Posterior vena cava (tissue), 2 donors: ENCODE measurements at places on chromosomes 12 and 14. TPM values are rescaled to one million over a fixed set of nuclear protein-coding genes. Genes with fewer than 3 reads are reported as not detected.

- no peak for DNase-seq
These were observed 163.6 kb downstream of the RIMBP2 start for GRCh38 chr12:130552483-130552996.

PLA2G1B gene
- total RNA-seq: 2.0 TPM

GRCh38 chr14:103488960-103489359 is 33.7 kb downstream of the CKB start:
- no peak for DNase-seq

GRCh38 chr12:116482179-116482578 is 77.0 kb upstream of the MAP1LC3B2 start:
- DNase-seq: no peak

DNA sequence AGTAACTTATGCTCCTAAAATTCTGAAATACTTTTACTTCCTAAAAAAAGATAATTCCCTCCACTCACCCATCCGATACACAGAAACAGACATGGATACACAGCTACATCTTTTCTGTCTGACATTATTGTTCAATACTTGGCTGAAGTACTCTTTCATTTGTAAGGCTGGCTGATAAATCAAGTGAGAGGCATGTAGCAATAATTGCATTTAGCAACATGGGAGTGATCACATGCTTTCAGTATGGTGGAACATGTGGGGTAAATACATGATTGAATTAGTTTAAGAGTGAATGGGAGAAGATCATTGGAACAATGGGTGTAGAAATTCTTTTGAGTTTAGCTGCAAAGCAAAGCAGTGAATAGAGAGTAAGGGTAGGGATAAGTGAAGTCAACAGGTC is 25.6 kb downstream of the PTPRQ start:
- no peak for DNase-seq

DNA sequence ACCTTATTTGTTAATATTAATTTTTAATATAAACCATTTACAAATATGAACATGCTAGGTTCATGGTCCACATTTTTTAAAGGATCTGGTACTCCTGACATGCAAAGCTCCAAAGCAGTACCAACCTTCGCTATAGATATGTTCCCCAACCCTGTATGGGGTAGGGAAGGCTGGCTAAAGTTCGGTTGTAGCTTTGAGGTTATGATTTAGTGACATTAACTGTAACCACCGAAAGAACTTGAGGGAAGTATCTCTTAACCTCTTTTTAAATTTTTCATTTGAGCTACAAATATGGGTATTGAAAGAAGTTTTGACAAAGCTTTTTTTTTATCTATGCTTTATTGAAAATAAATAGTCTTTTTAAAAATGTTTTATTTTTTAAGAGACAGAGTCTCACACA is 115.5 kb downstream of the DYRK2 start:
- DNase-seq: no peak

P3H3 gene
- 37.7 TPM for total RNA-seq

GRCh38 chr12:3436461-3437065 is 54.4 kb upstream of the PRMT8 start:
- no peak for DNase-seq

GRCh38 chr12:6323340-6323994 is 13.0 kb downstream of the PLEKHG6 start:
- no peak for DNase-seq

DNA sequence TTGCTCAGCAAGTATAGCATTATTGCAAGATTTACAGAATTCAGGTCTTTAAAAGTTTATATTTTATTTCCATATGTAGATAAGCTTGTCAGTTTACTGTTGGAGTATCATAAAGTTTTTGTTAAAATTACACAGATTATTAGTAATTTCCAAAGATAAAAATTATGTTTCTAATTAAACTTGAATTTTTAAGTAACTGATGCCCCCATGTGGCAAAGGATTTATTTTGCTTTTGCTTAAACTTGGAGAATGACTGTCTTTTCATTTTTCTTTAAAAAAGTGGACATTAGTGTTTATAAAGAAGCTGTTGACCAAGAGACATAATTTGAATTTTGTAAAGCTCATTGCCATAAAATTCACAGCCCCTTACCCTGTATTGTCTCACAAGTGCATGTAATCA is 45.8 kb downstream of the ETNK1 start:
- DNase-seq: no peak

GRCh38 chr12:67714648-67715047 is 66.1 kb downstream of the DYRK2 start:
- DNase-seq: no peak

DNA sequence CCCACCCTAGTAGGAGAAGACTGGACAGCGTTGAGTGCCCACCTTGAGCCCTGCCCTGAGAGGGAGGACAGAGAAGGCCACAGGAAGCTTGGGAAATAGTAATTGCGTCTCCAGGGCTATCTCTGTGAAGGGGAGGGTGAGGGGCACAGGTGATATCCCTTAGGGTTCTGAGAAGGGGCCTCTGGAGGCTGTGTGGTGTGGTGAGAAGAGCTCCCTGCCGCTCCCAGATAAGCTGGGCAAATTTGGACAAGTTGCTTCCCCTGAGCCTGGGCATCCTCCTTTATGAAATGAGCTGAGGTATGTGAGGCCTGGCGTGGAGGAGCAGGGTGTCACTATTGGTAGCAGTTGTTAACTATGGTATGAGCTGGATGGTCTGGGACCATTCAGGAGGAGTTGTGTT is 23.5 kb upstream of the LRP1-AS start:
- DNase-seq: no peak

SELPLG gene
- total RNA-seq: 5.1 TPM

DNA sequence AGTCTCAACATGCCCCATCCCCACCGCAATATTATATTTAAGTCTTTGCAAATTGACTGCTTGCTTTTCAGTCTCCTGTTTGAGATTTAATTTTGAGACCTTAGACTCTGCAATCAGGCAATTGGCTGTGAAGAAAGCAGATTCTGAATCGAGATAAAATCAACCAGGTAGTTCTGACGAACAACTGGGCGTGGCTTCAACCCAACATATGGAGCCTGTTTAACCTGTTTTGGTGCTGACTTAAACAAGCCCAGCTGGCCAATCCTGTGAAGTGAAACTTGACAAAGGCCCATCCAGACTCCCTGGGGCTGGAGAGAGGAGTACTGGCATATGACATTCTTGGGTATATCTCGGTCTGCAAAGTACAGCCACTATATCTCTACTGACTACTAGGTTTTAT is 9.8 kb upstream of the CIPC start:
- no peak for DNase-seq

GRCh38 chr14:73261520-73262426 is 24.5 kb downstream of the PAPLN start:
- peak; percentile 74 for DNase-seq

DNA sequence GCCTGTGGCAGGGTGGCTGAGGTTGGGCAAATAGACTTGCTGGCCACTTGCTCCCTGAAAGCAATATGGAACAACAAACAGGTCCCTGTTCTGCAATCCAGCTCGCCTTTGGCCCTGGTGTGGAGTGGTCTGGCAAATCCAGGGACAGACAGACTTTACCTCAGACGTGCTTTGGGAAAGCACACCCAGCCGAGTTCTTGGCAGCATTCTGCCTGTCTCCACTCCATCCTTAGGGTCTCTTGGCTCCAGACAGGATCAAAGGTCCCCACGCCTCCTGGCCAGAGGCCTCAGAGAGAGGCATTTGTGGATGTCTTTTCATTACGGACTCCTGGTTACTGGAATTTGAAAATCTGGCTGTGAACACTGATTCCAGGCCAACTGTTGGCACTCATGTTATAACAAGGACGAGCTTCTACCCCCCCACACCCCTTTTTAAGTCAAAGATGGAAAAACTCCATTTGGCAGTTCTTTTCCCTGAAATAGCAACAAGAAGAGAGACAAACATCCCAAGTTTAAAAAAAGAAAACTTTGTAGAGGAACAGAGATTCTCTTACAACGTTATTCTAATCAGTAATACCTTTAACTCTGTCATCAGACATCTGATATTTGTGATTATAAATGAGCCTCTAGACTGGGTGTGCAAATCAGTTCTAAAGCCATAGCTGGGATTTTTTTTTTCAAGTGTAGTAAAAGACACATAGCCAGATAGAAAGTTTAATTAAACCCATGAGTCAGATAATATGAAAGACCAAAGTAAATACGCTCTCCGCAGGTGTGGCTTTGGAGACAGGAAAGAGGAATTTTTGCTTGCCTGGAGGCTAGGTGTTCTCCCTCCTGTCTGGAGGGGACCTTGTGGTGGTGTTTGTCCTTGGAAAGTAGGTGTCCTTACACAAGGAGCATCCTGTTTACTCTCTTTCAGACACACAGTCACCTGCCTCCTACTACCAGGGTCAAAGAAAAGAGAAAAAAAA is 60.7 kb downstream of the GALNT8 start:
- DNase-seq: no peak

DNA sequence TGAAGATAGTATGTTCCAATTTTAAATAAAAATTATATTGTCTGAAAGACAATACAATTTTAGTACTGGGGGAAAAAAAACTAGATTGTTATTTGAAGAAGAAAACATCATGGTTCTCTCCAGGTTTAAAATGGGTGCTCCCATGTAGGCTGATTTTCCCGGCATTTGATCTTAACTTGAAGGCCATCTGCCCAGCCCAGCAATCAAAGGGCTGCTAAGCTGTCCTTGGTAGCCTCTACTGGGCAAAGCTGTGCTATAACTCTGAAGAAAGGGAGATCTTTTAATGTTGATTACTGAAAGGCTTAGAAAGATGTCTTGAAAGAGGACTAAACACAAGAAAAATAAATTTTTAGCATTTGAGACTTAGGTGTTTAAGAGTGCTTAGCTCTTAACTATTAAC is 41.4 kb downstream of the CBX5 start:
- DNase-seq: no peak

GRCh38 chr12:104177663-104178501 is 37.7 kb upstream of the TXNRD1 start:
- DNase-seq: peak; percentile 89

DNA sequence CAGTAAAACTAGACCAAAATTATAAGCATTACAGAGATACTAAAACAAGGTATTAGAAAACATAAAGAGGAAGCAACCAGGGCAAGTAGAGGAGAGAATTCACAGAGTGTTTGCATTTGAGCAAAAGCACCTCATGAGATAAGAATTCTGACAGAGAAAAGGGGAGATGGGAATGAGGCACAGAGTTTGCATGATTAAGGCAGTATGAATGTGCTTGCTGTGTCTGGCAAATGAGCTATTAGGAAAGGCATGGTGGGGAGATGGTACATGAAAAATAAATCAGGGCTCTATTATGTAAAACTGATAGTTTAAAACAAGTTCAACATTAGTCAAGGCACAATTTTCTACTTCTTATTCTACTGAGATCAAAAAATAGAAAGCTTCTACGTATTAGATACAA is 23.1 kb downstream of the GARIN6 start:
- DNase-seq: no peak

KLHL33 gene
- total RNA-seq: 1.2 TPM

LRRK2 gene
- 24.4 TPM for total RNA-seq

PLCZ1 gene
- not detected for total RNA-seq
